Aorta (tissue), 5 donors: ENCODE measurements at places on chromosomes 7 and 10. TPM values are rescaled to one million over a fixed set of nuclear protein-coding genes. Genes with fewer than 3 reads are reported as not detected.

DNA sequence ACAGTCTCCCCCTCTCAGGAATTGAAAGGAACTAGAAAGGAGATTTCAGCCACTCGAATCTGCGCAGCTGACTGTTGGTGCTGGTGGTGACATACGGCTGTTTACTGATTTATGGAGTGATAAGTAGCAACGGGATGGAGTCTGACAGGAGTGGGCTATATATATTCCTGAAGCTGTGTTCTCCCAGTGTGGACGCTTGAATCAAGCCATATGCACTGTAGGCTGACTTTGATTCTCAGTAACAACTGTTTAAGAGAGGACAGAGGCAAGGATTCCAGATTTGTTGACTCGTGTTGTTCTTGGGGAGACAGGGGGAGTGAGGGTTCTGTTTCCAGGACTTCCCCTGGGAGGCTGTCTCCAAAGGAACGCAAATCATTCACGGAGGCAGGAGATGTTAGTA is 260.1 kb upstream of the AUTS2 start:
- H3K36me3 ChIP-seq, result no peaks in the 10 kb centered on the region
- H3K27me3 ChIP-seq, result peaks cover 3% of the 10 kb centered on the region
- H3K4me3 ChIP-seq, result no peak overlapping the region
- no peak for DNase-seq
- H3K4me1 ChIP-seq, result no peaks in the 10 kb centered on the region

GRCh38 chr10:29370097-29371092 is 81.5 kb downstream of the LYZL1 start:
- H3K4me3 ChIP-seq, result no peak overlapping the region
- no peaks in the 10 kb centered on the region for H3K27me3 ChIP-seq
- H3K27ac ChIP-seq, result no peak overlapping the region
- H3K4me1 ChIP-seq, result no peaks in the 10 kb centered on the region
- DNase-seq, result no peak

DNA sequence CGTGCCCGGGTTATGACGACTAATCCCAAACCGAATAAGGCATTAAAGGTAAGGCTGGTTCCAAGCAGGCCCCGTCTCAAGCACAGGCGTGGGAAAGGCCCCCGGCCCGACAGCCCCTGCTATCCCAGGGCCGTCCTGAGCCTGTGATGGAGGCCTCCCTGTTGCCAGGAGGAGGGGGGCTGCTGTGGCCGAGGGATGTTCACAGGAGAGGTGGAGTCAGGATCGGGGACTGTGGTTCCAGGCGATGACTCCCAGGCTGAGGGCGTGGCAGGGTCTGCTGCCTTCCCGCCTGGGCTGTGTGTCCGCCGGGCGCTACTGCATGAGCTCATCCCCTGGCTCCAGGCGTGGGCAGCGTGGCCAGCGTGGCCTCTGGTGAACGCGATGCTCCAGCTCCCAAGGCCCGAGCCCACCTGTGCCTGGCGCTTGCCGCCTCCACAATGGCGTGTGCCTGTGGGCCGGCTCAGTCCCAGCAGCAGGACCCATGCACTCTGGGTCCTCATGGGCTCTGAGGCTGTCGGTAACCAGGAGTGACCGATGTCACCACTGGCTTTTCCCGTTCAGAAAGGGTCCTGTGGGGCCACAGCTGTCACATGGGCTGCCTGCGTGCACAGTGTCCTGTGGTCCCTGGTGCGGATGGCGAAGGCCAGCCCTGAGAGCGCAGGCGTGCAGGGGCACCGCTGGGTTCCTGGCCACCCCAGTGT is 8.8 kb downstream of the MAFK start:
- H3K4me3 ChIP-seq, result no peak overlapping the region
- no peaks in the 10 kb centered on the region for H3K4me1 ChIP-seq
- H3K27ac ChIP-seq, result no peak overlapping the region
- no peak for DNase-seq

DNA sequence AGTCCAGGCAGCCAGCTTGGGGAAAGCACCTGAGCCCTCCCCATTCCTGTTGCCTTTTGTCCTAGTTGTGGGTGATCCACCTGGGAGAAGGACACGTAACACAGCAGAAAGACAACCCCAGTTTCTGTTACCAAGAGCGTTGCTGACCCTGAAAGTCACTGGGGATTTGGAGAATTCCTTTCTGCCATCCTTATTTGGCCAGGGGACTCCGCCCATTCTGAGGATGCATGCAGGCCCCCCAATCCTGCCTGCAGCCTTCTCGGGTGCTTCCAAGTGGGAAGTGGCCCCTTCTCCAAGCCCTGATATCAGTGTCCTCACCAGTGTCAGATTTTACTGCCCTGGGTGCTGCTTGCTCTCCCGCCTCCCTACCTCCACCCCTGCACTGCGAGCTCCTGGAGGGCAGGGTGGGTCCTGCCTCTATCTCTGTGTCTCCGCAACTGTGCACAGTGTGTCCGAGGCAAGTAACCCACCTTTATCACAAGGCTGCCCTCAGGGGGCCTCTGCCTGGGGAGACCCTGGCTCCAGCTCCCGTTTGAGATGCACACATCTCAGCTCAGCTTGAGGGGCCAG is 9.2 kb upstream of the ADCY1 start:
- no peak overlapping the region for H3K27ac ChIP-seq
- H3K27me3 ChIP-seq, result no peaks in the 10 kb centered on the region
- H3K36me3 ChIP-seq, result no peaks in the 10 kb centered on the region
- no peaks in the 10 kb centered on the region for H3K4me1 ChIP-seq

Gene WDFY4
- 15.0 TPM for total RNA-seq

Gene SSC4D
- 0.33 TPM for total RNA-seq

GRCh38 chr10:104665174-104665573 is 24.1 kb downstream of the SORCS3 start:
- no peak for DNase-seq
- no peak overlapping the region for H3K4me3 ChIP-seq
- no peak overlapping the region for H3K27ac ChIP-seq
